ENCODE measurements at places on chromosomes 1 and 21.

DNA sequence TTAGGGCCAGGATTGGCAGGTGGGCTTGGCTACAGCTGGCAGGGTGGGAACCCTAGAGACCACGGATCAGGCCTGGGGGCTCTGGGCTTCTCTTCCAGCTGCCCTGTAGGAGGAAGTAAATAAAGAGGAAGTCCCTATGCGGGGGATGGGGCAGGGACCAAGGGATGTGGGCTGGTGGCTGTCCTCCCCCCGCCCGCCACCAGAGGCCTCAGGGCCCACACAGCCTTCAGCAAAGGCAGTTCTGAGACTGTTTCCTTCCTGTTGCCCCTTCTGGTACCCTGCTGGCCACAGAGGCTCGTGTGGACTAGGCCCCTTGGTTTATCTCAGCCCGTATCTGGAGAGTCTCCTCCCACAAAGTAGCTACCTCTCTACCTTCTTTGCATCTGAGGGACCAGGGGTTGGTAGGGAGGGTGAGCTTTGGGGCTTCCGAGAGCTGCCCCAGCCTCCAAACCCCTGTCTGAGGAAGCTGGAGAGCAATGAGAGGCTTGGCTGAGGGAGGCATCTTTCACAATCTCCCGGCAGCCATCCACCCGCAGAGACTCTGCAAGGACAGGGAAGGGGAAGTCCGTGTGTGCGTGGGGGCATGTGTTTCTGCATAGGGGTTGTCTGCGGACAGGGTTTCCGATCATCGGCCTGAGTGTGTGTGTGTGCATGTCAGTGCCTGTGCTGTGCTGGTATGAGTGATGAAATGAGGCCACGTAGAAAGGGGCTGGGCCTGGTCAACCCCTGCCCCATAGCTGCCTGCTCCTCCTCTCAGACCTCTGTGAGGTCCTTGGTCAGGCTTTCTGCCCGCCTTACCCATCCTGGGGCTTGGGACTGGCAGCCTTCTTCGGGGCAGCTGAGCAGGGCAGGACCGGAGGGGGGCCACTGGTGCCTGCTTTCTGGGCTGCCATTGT is 12.5 kb downstream of the RPS6KA1 start:
- H3K36me3 ChIP-seq: no peaks in the 10 kb centered on the region
- H3K27me3 ChIP-seq: peaks cover 2% of the 10 kb centered on the region
- H3K4me3 ChIP-seq: no peak overlapping the region

GRCh38 chr1:199129247-199129646 is 490.4 kb downstream of the PTPRC start:
- no peaks in the 10 kb centered on the region for H3K36me3 ChIP-seq
- H3K27me3 ChIP-seq: peaks cover 6% of the 10 kb centered on the region
- H3K27ac ChIP-seq: no peak overlapping the region

- no peak overlapping the region for H3K4me3 ChIP-seq
- H3K36me3 ChIP-seq: no peaks in the 10 kb centered on the region
- H3K27ac ChIP-seq: no peak overlapping the region
Observed at GRCh38 chr1:101379950-101380349, 143.1 kb downstream of the S1PR1 start.

- no peak overlapping the region for H3K27ac ChIP-seq
- DNase-seq: no peak
- no peak overlapping the region for H3K4me3 ChIP-seq
- H3K27me3 ChIP-seq: peaks cover 14% of the 10 kb centered on the region
- no peaks in the 10 kb centered on the region for H3K36me3 ChIP-seq
Observed at GRCh38 chr21:42307106-42307505, 8.1 kb downstream of the TFF3 start.

DNA sequence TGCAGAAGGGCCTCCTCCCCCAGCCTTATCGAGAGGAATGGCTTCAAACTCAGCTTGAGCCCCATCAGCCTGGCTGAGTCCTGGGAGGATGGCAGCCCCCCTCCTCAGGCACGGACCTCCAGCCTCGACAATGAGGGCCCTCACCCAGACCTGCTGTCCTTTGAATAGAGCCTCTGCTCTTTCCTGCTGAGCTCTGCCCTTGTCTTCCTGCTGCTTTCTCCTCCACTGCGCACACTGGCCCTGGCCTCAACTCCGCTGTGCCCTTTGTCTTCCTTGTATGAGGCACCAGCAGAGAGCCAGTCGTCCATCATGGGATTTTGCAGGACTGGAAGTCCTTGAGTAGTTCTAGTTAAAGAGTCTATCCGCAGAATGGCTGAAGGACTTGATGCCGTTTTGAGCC is 2.0 kb downstream of the C1orf226 start:
- H3K4me3 ChIP-seq: no peak overlapping the region
- peaks cover 4% of the 10 kb centered on the region for H3K27me3 ChIP-seq
- H3K36me3 ChIP-seq: peaks cover 4% of the 10 kb centered on the region
- H3K4me1 ChIP-seq: peaks cover 21% of the 10 kb centered on the region
- no peak for DNase-seq

GRCh38 chr1:153032073-153032472 is 1.1 kb downstream of the SPRR1B start:
- no peaks in the 10 kb centered on the region for H3K36me3 ChIP-seq
- no peak overlapping the region for H3K27ac ChIP-seq
- H3K4me3 ChIP-seq: no peak overlapping the region
- H3K4me1 ChIP-seq: no peaks in the 10 kb centered on the region

GRCh38 chr1:223524930-223525451 is 131.8 kb downstream of the CCDC185 start:
- no peak for DNase-seq
- H3K4me3 ChIP-seq: no peak overlapping the region
- H3K27ac ChIP-seq: no peak overlapping the region
- peaks cover 28% of the 10 kb centered on the region for H3K27me3 ChIP-seq
- H3K36me3 ChIP-seq: no peaks in the 10 kb centered on the region
- peaks cover 11% of the 10 kb centered on the region for H3K4me1 ChIP-seq

DNA sequence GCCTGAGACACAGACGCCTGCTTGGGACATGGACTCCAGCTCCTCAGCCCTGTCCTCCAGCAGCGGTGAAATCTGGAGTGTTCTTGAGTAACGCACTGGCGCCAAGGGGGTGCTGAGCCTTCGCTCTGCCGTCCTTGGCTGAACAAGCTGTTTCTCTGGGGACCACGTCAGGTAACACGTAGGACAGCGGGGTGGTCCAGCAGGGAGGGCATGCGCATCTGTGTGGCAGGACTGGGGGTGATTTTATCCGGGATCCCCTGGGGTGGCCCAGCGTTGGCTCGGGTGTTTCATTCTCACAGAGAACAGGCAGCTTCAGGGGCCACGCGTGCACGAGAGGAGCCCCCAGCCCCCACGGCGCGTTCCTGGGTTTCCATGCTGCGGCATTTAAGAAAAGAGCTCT is 61.2 kb downstream of the AGPAT3 start:
- DNase-seq: no peak
- no peak overlapping the region for H3K4me3 ChIP-seq
- peaks cover 83% of the 10 kb centered on the region for H3K4me1 ChIP-seq
- H3K27ac ChIP-seq: no peak overlapping the region

DNA sequence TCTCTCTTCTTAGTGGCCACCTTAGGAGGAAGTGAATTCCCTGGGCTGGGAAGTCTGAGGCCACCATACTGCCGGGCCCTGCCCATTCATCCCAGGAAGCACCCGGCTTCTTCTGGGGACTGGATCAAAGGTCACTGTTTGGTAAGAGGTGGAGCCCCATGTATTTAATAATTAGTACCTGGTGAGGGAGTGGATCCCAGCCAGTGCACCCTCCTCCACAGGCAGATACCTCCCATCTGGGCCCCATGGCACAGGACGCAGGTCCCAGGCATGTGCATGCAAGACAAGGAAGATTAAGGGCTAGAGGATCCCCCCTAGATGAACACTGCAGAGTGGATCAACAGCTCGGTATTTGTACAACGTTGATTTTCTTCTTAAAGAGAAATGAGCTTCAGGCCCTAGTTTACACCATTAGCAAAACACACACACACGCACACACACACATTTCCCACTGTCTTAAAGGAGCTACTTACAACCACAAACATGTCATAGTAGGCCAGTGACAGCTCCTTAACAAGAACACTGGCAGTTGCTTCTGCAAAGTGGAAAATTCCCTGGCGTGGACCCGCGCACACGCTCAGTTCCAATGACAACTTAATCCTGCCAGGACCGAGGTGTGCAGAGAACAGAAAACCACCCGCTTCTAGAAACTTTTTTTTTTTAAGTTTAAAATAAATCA is 90.7 kb downstream of the MRPL37 start:
- H3K27ac ChIP-seq: peak overlapping the region; percentile 26
- no peak for DNase-seq
- H3K27me3 ChIP-seq: peaks cover 7% of the 10 kb centered on the region
- H3K4me3 ChIP-seq: peak overlapping the region; percentile 42
- H3K4me1 ChIP-seq: peaks cover 95% of the 10 kb centered on the region

GRCh38 chr1:41411229-41411628 is 50.0 kb downstream of the FOXO6 start:
- peaks cover 54% of the 10 kb centered on the region for H3K4me1 ChIP-seq
- no peak overlapping the region for H3K27ac ChIP-seq
- no peak for DNase-seq
- H3K36me3 ChIP-seq: no peaks in the 10 kb centered on the region
- peaks cover 48% of the 10 kb centered on the region for H3K27me3 ChIP-seq

DNA sequence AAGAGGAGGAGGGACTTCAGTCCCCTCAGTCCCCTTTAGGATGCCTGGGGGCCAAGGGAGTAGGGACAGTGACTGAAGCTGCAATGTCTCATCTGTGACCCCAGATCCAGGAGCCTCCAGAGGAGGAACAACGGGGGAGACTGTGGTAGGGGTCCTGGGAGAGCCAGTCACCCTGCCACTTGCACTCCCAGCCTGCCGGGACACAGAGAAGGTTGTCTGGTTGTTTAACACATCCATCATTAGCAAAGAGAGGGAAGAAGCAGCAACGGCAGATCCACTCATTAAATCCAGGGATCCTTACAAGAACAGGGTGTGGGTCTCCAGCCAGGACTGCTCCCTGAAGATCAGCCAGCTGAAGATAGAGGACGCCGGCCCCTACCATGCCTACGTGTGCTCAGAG is 18.3 kb downstream of the LY9 start:
- peaks cover 4% of the 10 kb centered on the region for H3K27me3 ChIP-seq
- H3K27ac ChIP-seq: no peak overlapping the region
- H3K4me1 ChIP-seq: peaks cover 11% of the 10 kb centered on the region
- H3K4me3 ChIP-seq: no peak overlapping the region
- no peaks in the 10 kb centered on the region for H3K36me3 ChIP-seq
- no peak for DNase-seq
